ENCODE measurements at places on chromosomes 13 and 19.

DNA sequence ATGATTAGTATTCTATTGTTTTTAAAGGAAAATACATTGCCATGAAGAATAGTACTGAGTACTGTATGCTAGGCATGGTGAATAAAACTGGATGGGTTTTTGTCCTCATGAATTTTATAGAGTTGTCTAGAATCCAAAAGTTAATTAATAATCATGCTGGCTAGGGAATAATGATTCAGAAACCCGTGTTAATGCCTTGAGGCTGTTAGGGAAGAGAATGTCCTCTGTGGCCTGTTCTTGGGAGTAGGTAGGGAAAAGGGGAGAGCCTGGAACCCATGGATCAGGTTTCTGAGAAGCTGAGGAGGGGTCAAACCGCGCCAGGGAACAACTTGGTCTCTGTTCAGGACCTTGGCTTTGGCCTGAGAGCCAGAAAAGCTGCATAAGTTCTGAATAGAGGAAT, 1376.3 kb upstream of the SLC10A2 start:
- DNase-seq, result no peak

- no peak for DNase-seq
Observed at GRCh38 chr13:32553720-32554119, 15.1 kb upstream of the N4BP2L2 start.

GRCh38 chr19:2517881-2518601, 42.1 kb downstream of the GADD45B start:
- DNase-seq, result no peak

DNA sequence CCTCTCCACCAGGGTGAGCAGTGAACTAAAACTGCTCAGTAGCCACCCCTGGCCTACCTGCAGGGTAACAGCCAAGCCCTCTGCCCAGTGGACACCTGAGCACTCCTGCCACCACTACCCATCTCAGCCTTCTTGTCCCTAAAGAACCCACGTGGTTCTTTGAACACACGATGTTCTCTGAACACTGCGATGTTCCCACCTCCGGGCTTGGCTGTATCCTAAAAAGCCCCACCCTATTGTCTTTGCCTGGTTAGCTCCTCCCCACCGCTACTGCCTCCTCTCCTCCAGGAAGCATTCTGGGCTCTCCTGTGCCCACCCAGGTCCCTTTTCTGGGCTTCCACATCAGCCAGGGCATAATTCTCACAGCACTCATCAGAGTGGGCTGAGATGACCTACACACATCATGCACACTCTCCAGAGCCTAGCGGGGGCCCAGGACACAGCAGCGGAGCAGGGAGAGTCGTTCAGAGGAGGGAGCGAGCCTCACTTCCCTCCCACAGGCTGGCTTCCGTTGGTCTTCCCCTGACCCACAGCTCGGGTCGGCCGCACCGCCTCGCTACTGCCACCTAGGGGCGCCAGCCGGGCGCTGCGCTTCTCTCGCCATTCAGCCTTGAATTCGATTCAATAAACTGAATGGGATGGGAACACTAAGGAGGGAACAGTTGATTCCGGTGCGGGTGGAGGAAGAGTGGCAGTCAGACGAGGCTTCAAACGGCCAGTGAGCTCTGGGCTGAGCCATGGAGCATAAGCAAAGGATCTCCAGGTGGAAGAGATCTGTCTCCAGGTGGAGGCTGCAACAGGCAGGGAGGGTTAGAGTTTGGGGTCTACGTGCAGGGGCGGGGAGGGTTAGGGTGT, 3.2 kb downstream of the ELAVL1 start:
- peak; percentile 83 for DNase-seq

DNA sequence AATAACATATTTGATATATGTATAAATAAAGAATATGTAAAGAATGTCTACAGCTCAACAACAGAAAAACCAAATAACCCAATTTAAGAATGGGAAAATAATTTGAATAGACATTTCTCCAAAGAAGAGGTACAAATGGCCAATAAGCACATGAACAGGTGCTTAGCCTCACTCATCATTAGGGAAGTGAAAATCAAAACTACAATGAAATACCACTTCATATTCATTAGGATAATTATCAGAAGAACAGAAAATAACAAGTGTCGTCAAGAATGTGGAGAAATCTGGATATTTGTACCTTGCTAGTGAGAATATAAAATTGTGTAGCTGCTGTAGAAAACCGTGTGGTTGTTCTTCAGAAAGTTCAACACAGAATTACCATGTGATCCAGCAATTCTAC, 8.4 kb upstream of the SUPT20H start:
- DNase-seq, result no peak

DNA sequence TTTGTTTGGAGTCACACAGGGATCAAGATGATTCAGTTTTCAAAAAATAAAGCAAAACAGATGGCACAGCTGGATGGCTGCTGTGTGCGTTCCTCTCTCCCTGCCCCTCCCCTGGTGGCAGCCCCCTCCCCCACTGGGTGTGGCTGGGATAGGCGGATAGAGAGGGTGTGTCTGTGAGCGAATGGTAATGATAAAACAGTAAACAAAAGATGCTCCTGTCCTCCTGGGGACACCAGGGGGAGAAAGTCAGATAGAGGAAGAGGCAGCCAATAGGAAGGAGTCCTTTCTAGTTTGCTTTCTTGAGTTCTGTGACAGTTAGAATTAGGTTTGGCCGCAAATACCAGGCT, 6.5 kb downstream of the TMEM255B start:
- no peak for DNase-seq

- DNase-seq, result no peak
Observed at GRCh38 chr19:16160943-16161560, 12.3 kb downstream of the CIB3 start.

DNA sequence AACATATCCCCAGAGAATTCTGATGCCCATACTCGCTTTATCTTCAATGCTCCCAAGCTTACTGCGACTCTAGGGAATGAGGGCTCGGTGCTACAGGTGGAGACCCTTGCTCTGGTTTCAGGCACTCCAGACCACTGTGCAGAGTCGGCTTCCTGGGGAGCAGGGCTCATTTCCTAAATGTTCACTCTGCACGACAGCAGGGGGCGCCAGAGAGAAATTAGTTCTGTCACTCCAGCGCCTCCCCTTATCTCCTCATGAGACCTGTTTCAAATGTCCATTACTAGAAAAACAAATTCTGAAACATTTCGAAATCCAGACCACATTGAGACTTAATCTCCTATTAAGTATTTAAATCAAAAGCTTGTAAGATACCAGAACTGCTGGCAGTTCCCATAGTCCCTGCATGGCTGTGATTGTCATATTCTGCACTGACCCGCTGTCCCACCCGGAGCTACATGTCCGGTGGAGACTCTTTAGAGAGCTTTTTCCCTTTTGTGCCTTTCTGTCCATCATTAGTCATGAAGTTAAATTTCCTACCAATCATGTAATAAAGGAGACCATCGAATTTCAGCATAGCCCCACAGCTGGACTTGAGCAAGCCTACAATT, 22.4 kb downstream of the EPSTI1 start:
- peak; percentile 78 for DNase-seq

GRCh38 chr19:6343462-6343861, 10.1 kb upstream of the ACER1 start:
- no peak for DNase-seq

DNA sequence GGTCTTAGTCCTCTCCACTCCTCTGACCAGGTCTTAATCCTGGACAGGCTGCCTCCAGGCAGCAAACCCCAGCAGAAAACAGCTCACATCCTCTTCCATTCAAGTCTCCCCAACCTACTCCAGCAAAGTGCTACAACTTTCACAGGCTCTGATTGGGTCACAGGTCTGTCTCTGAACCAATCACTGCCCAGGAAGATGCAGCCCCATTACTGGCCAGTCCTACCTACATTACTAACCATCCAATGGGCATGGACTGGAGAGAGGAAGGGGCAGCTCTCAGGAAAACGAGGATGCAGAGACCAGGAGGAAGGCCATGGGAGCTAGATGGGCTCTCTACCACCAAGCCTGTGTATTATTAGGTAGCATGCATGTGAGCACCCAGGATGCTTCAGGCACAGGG, 12.2 kb downstream of the MED26 start:
- DNase-seq, result no peak

GRCh38 chr19:41700381-41701195, 7.8 kb upstream of the CEACAM5 start:
- no peak for DNase-seq

DNA sequence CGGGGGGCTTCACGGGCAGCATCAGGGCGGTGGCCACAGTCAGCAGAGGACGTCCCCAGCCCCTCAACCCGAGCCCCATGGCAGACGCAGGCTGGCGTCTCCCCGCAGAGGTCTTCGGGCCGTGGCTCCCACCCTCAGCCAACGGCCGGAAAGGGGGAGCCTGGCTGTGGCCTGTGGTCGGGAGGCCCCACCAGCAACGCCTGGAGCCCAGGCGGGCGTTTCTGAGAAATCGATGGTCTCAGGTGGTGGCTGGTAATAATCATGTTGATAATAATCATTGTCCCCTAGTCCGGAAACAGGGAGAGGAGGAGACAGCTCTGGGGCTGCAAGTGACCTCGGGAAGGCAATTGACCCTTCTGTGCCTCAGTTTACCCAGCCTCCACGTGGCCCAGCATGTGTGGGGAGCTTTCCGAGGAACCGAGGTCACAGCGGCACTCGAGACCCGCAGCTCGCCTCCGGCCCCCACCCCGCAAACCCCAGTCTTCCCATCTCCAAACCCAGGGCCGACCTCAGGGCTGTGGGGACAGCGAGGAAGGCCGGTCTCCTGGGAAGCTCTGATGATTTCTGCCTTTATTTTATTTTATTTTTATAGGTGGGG, at the start of gene PRSS57:
TSS of gene PRSS57 (minus strand) at position 101 of the 598 bp plus-strand sequence. CDS start at position 79, 22 bp downstream.
- peak; percentile 69 for DNase-seq

- no peak for DNase-seq
Observed at GRCh38 chr19:12155324-12155860, 1.1 kb downstream of the ZNF625 start.

GRCh38 chr13:33556828-33557227, 261.1 kb upstream of the RFC3 start:
- no peak for DNase-seq

DNA sequence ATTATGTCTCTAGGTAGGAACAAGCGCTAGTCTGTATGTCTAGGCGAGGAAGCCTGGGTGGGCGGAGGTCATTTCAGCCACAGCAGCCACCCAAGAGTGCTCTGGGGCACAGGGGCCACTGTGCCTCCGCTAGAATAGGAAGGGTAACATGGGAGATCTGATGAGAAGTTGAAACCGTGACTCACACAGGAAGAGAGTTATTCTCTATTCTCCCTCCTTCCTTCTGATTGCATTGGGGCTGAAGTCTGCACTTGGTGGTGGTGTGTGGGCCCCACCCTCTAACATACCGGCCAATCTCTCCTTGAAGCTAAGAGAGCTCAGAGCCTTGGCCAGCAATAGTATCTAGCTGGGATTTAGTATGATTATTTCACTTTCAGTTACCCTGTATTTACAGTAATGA, 20.3 kb upstream of the GGACT start:
- peak; percentile 76 for DNase-seq

DNA sequence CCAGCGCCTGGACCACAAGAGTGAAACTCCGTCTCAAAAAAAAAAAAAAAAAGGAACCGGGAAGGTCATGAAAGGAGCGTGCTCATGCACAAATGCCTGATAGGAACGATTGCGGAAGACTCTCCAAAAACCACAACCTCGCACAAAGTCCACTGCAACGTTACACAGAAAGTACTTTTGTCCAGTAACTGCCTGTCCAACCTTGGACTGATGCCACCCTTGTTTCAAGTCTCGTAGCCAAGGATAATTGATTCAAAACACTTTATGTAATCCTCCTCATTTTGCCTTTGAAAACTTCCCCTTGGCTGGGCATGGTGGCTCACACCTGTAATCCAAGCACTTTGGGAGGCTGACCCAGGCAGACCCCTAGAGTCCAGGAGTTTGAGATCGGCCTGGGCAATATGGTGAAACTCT, 13.7 kb downstream of the LGALS7 start:
- DNase-seq, result no peak

GRCh38 chr13:27969082-27969865, at the start of gene CDX2:
TSS of gene CDX2 (minus strand) at chr13:27969315. CDS start at chr13:27969006, 309 bp downstream.
- DNase-seq, result no peak

DNA sequence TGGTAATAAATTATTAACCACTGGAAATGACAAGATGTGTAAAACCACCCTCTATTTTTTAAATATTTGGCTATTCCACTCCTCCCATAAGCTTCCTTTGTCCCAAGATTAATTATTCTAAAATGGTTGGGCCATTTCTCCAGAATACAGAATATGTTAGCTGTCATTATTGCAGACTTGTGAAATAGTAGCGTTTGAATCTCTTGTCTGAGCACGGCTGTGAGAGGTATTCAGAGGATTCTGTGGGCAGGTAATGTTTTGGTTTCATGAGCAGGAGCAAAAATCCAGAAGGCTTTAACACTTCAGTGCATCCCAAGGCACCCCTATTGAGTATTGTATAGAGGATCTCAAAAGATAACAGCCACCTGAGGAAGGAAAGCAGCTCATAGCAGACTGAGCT, 256.0 kb downstream of the UQCRFS1 start:
- no peak for DNase-seq

DNA sequence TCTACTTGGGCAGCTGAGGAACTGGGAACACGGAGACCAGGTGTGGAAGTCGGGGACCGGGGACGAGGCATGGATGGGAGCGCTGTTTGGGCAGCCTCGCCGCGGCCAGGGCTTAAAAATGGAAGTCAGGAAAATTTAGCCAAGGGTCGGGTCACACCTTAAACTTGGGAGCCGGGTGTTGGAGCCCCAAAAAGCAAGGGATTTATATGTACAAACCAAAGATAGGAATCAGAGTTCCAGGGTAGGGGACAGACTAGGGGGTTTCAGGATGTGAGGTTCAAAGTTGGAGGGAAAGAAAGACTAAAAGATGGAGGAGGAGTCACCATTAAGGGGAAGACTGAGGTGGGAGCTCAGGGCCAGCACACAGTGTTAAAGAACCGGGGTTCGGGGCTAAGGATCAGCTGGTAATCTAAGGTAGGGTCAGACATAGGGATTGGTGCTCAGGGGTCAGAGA, 530 bp downstream of the FOXA3 start:
- no peak for DNase-seq

DNA sequence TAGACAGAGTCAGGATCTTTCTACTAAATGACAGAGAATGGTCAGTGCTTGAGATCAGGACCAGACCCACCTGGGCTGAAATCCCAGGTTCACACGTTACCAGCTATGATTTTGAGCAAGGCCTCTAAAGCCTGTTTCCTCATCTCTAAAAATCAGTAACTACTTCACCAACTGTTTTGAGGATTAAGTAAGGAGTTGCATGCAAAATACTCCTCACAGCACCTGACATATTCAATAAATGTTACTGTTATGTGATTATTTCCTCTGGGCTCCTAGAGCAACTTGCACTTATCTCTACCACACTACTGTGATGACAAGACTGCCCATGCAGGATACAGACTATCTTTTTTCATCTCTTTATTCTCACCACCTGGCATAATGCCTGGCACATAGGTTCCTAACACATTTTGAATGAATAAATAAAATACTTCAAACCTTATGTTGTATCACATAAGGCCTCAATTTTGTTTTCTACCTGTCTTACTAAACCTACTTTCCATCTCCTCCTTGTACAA, 1.8 kb downstream of the KATNAL1 start:
- DNase-seq, result no peak
